ENCODE measurements at places on chromosomes 16 and 17. TPM values are rescaled to one million over a fixed set of nuclear protein-coding genes. Genes with fewer than 3 reads are reported as not detected.

- peak; percentile 83 for DNase-seq
Measured at GRCh38 chr17:79741751-79742588, 11.2 kb downstream of the ENPP7 start.

ABCA8 gene
- 35.6 TPM for total RNA-seq

COPZ2 gene
- total RNA-seq: 8.2 TPM

- no peak for DNase-seq
Measured at GRCh38 chr17:32771396-32771795, 105.5 kb downstream of the MYO1D start.

TBC1D3 gene
- total RNA-seq: not detected

DNA sequence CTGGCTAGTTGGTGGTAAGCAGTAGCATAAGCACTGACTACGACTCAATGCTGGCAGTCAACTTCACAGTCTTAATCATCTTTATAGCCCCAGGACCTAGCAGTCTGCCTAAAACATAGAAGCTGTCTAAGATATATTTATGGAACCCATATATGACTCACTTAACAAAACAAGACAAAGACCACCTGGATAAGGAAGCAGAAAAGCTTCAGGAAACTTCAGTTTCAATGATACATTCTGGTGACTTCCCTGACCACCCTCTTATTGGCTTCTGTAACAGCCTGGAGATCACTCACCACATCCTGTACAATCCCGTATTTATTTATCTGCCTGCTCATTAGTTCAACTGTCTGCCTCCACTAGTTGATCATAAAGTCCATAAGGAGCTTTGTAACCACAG is 95.5 kb downstream of the PMP22 start:
- DNase-seq: no peak

CNGB1 gene
- not detected for total RNA-seq

SMCR8 gene
- total RNA-seq: 17.9 TPM

- peak; percentile 43 for DNase-seq
Measured at GRCh38 chr16:88048985-88049384, 97.8 kb downstream of the BANP start.

DNA sequence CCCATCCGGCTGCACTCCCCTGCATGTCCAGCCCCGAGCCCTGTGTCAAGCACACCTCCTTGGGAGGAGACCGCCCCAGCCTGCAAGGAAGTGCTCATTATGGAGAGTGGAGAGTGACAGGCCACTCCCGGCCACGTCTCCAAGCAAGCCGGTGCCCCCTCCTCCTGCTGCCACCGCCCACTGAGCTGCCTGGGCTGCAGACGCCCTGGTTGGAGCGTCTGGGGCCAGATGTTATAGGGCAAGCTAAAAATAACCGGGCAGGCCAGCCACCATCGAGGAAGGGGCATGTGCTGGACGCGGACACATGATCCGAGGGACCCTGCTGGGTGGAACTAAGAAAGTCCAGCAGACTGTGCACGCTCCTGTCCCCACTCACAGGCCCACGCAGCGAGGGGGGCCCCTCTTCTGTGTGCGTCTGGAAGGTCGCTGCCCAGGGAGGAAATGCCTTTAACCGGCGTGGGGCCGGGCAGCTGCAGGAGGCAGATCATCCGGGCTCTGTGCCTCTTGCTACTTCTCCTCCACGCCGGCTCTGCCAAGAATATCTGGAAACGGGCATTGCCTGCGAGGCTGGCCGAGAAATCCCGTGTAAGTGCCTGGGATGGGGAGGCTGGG is at the start of gene WFDC1:
Gene WFDC1, plus strand, starts transcription at position 348 of the 612 bp plus-strand sequence. Its CDS starts 94 bp downstream, at position 442.
- DNase-seq: peak; percentile 71

SOX9 gene
- total RNA-seq: 40.2 TPM

- peak; percentile 17 for DNase-seq
Measured at GRCh38 chr16:56450275-56450985, 702 bp downstream of the NUDT21 start.

- DNase-seq: no peak
Measured at GRCh38 chr16:165539-166374, at the start of gene HBM. Gene HBM, plus strand, starts transcription at chr16:165978. Its CDS starts 20 bp downstream, at chr16:165998.

PIK3R5 gene
- total RNA-seq: not detected

DNA sequence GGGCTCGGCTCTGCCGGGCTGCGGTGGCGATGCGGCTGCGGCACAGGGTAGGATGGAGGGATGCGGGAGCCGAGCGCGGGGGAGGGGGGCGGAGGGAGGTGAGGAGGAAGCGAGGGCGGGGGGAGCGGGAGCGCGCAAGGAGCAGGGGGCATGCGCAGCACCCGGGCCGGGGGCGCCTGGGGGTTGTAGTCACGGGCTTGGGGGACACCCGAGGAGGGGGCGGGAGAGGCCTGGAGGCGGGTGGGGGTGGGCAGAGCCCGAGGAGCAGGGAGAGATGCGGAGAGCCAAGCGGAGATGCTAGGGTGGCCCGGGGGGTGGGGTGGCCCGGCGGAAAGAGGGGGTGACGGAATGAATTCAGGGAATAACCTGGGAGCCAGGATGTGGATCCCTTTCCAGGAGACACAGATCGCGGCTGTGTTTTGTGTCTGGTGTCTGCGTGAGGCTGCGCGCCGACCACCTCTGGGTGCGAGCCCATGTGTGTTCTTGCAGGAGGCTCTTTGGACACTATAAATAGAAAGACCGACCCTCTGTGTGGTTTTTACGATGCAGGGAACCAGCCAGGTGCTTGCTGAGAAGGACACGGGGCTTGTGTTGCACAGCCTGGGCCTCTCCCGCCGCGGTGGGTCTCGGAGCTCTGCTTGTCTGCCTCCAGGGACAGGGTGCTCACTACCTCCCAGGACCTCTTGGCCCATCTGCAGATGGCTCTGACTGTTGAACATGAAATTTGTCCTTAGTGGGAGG is at the start of gene STX1B:
Gene STX1B, minus strand, starts transcription at position 54 of the 741 bp plus-strand sequence. CDS start 242 bp downstream, outside the sequence.
- no peak for DNase-seq

MMP2 gene
- 142 TPM for total RNA-seq

GRCh38 chr16:245105-245504 is 10.5 kb downstream of the FAM234A start:
- DNase-seq: no peak

SOST gene
- total RNA-seq: not detected

GRCh38 chr16:67833030-67833414 is 9.1 kb upstream of the THAP11 start:
- no peak for DNase-seq

LASP1 gene
- 183 TPM for total RNA-seq

PPL gene
- total RNA-seq: 31.6 TPM

GRCh38 chr16:80058214-80058613 is 457.7 kb upstream of the MAF start:
- DNase-seq: peak; percentile 88

- peak; percentile 41 for DNase-seq
Measured at GRCh38 chr16:80299416-80299815, 241.4 kb upstream of the DYNLRB2 start.

DNA sequence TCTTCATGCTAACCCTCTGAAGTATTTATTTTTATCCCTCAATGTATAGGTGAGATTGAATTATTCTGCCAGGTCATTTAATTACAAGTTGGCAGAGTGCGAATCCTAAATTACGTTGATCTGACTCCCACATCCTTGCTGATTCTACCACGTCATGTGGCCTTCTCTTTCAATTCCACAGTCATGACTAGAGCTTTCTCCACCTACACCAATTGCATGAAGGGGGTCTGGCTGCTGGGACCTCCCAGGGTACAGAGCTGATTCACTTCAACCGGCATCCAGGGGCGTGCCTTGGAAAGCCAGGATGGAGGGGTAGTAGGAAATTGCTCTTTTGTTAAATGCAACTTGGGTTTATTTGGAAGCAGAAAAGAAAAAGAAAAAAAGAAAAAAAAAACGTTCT is 41.1 kb upstream of the CDH13 start:
- no peak for DNase-seq

DNA sequence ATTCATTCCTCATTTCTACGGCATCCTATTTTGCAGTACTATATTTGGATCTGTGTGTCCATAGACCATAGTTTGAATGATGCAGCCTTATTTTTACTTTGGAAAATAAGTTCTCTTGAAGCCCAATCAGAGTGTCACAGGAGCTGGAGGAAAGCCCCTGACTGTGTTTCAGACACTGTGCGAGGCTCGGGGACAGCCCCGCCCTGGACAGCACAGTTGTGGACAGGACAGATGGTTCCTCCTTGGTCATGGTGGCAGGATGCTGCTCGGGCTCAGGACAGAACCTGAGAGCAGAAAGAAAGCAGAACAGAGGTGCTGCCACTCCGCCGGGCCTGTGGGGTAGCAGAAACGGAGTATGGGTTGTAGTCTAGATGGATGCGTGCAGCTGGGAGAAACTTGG is 22.9 kb downstream of the BANP start:
- no peak for DNase-seq

GRCh38 chr17:74431568-74432423 is at the start of gene GPRC5C:
Gene GPRC5C, plus strand, starts transcription at chr17:74432088. Its CDS starts 7,689 bp downstream, at chr17:74439777.
- peak; percentile 95 for DNase-seq
